Muscle of back (tissue), 13 donors: ENCODE measurements at places on chromosomes 2 and 18. TPM values are rescaled to one million over a fixed set of nuclear protein-coding genes. Genes with fewer than 3 reads are reported as not detected.

ACYP2 gene
- polyA plus RNA-seq = 23.0 TPM

FAP gene
- 108 TPM for polyA plus RNA-seq

DYSF gene
- polyA plus RNA-seq = 132 TPM

BARD1 gene
- polyA plus RNA-seq = 9.1 TPM

LYG1 gene
- 1.2 TPM for polyA plus RNA-seq

GYPC gene
- 84.8 TPM for polyA plus RNA-seq

HOXD10 gene
- polyA plus RNA-seq = 0.15 TPM

DSC2 gene
- 11.3 TPM for polyA plus RNA-seq

DES gene
- polyA plus RNA-seq = 3,775 TPM

PDCD1 gene
- 0.08 TPM for polyA plus RNA-seq

MPPE1 gene
- 24.8 TPM for polyA plus RNA-seq

LOXHD1 gene
- 3.5 TPM for polyA plus RNA-seq
